Activated naive CD8-positive, alpha-beta T cell treated with anti-CD3 and anti-CD28 coated beads, Interleukin-2, amount 10 ng/mL, durations not matched to agents 7 days and 5 days (primary cell): ENCODE measurements at places on chromosomes 12 and 14. TPM values are rescaled to one million over a fixed set of nuclear protein-coding genes. Genes with fewer than 3 reads are reported as not detected.

- DNase-seq = no peak
Measured at GRCh38 chr12:88638966-88639760, 58.9 kb upstream of the KITLG start.

- DNase-seq = no peak
Measured at GRCh38 chr12:68358532-68359485, 26.6 kb upstream of the MDM1 start.

- no peak for DNase-seq
Measured at GRCh38 chr12:52691841-52692150, 11.5 kb downstream of the KRT77 start.

DNA sequence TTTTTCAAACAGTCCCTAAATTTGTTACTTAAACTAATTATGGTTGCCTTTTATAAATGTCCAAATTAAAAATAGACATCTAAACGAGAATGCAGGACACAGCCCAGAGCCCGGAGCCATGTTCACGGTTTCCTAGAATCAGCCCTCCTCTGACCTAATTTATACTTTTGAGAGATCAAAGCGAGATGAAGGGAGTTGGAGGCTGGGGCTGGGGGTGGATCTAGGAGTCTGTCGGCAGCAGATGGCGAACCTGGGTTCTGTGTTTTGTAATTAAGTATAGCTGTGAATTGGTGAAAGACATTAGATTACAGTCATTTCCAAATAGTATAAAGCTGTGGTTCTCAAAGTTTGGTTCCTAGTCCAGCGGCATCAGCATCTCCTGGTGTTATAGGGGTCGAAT, 210.1 kb downstream of the SLC41A2 start:
- no peak for DNase-seq

GRCh38 chr12:57936513-57936883, 4.9 kb upstream of the ATP23 start:
- no peak for DNase-seq

GRCh38 chr14:64419003-64419402, 30.9 kb downstream of the MTHFD1 start:
- no peak for DNase-seq

The CHGA gene
- total RNA-seq = not detected

The PMEL gene
- total RNA-seq = not detected

The COCH gene
- total RNA-seq = 2.8 TPM

The BAZ1A gene
- 46.1 TPM for total RNA-seq
